ENCODE measurements at places on chromosomes 3 and 15.
A peak's percentile ranks its signal among the peaks of the same experiment; 100 is the strongest.

- DNase-seq: no peak
Measured at GRCh38 chr15:60152386-60152785, 148.3 kb downstream of the FOXB1 start.

DNA sequence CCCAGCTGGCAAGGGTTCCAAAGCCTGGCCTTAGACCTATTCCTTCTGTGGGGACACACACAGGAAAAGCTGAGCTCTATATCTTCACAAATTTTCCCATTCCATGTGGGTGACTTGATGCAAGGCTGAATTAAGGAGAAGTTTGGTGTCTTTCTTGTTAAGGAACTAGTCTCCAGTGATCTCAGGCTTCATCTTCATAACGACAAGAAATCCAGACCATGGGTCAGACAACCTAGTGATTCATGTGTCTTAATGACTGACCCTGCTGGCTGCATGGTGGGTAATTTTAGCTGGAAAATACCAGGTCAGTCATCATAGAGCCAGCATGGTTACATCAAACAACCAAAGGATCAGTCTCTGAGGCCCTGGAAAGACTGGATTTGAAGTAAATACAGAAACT is 112.7 kb upstream of the SLC4A7 start:
- no peak for DNase-seq

DNA sequence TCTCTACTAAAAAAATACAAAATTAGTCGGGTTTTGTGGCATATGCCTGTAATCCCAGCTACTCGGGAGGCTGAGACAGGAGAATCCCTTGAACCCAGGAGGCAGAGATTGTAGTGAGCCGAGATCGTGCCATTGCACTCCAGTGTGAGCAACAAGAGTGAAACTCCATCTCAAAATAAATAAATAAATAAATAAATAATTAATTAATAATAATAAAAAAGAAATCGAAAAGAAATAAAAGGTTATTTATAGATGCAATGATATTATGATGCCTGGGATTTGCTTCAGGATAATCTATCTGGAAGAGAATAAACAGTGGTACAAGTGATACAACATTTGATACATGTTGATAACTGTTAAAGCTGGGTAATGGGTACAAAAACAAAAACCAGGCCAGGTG is 58.6 kb downstream of the SOX2 start:
- DNase-seq: no peak

DNA sequence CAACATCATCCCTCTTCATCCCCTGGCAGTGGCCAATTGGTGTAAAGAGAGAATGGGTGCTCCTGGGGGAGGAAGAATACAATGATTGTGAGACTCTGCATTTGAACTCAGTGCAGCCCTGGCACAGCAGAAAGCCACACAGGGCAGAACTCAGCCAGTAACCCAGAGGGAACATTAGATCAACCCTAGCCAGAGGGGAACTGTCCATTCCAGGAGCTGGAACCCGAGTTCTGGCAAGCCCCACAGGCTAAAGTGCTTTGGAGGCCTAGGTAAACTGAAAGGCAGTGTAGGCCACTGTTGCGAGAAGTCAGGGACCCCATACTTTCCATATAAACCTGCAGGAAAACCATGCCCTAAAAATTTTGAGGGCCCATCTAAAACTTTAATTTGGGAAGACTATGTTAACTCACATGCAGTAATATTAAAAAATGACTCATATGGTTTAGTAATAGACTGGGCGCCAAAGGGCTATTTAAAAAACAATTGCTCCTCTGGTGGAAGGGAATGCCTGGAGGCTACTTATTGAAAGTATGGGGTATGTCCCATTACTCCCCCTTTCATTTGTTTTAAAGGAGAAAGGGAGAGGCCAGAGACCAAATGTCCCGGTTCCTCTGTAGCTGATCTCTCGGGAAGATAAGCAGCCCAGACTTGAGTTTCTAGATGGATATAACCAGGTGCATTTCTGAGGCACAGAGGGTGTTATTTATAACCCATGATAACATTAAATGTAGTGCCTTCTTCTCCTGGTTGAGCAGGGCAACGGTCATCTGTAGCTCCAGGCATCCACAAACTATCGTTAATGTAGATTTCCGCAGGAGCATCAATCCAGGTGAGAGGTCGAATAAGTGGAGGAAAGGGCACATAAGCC is 5.8 kb upstream of the RAD51 start:
- DNase-seq: no peak

GRCh38 chr3:105853801-105854432 is 14.9 kb downstream of the CBLB start:
- DNase-seq: no peak

GRCh38 chr15:48578965-48579364 is 66.5 kb downstream of the FBN1 start:
- DNase-seq: no peak

- DNase-seq: no peak
Measured at GRCh38 chr15:101521069-101521468, 31.6 kb upstream of the PCSK6 start.

GRCh38 chr3:16355828-16356227 is 90.8 kb downstream of the OXNAD1 start:
- DNase-seq: no peak

DNA sequence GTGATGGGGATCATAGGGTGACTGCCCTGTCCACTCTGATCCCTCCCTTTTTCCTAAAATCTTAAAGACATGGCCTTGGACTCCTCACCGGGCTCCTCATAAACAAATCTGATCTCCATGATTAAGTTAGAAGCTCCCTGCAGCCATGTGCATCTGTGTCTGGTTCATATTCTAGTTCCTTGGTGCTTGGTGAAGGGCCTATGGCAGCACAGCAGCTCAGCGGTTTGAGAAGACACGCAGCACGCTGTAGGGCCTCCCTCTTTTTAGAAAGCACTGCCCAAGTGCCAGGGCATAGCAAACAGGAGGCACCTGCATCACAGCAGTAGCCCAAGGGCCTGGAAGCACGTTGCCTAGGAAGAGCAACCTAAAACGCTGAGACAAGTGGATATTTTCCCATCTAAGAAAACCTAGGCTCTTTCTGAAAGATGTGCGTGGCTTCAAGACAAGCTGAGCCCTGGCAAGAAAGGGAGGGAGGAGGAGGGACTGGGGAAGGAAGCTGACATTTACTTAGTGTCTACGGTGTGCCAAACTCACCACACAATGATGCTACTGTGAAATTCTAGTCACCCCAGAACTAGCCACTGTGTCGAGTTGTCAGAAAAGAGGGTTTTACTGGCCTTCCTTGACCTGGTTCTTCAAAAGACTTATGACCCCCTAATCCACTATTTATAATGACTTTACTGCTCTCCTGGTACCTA is 14.9 kb upstream of the ULK3 start:
- no peak for DNase-seq

GRCh38 chr3:64290864-64291263 is 65.6 kb upstream of the PRICKLE2 start:
- no peak for DNase-seq

- no peak for DNase-seq
Measured at GRCh38 chr3:65659396-65659795, 379.3 kb downstream of the MAGI1 start.

DNA sequence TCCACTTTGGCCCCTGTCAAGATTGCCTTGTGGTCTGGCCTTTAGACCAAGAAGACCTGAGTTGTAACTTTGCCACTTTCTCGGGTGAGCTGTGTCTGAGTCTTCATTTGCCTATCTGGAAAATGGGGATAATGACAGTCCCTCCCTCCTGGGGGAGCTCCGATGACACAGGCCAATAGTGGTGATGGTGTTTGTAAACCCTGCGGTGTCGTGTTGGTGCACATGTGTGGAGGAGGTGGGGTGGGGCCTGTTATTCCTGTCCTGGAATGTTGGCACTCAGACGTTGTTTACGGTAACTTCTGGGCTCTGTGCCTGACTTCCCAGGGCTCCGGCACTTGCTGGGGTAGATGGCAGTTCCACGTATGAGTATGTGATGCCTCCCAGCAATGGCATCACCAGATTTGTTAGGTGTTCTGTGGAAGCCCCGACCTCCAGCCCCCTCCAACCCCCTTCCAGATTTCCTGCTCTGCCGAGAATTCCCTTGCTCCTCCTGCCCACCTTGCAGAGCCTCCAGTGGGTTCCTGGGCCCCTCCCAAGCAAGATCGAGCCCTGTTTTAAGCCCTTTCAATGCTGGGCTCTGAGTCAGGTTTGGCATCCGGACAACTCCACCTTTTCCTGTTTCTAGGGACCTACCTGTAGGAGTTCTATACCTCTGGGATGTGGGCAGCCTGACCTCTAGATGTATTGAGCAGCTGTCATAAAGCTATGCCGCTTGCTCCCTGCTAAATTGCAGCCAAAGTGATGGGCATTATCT is 31.4 kb downstream of the HRH1 start:
- DNase-seq: no peak

GRCh38 chr3:73568371-73568862 is 56.3 kb downstream of the PDZRN3 start:
- no peak for DNase-seq

DNA sequence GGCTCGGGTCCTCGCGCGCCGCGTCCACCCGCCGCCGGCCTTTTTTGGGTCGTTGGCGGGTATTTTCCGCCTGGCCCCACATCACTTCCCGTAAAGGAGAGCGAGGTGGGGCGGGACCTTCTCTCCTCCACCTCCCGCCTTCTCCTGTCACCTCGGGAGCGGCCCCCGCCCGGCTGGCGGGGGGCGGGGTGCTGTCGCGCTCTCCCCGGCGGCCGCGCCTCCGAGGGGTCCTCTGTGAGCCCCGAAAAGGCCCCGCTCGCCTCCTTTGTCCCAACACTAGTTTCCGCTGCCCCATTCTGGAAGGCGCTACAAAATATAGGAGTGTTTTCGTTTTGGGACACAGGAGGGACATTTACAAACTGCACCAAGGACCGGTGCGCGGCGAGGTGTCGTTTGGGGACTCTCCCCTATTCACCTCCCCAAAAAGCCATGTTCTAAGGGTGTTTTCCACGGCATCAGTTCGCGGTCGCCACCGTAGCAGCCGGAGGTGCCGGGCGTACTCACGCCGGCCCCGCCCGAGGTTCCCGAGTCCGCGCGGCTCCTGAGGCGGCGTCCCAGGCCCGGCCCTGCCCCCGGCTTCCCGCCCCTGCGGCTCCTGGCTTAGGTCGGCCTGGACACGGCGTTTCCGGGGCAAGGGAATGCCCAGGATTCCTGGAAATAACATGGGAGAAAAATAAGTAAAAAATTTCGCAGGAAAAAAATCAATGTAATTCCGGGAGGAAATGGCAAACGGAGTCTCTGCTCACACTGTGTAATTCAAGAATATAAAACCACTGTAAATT is at the start of gene RAB27A:
RAB27A (minus strand) TSS at position 68 of the 782 bp plus-strand sequence. CDS start 54,879 bp downstream, outside the sequence.
- DNase-seq: peak; percentile 79
